ENCODE measurements at places on chromosomes 13 and 19. TPM values are rescaled to one million over a fixed set of nuclear protein-coding genes. Genes with fewer than 3 reads are reported as not detected.

The DLEU7 gene
- total RNA-seq: not detected

GRCh38 chr13:44605275-44605674, 29.1 kb upstream of the TSC22D1 start:
- no peak for DNase-seq

The ATG4D gene
- total RNA-seq: 12.5 TPM

- DNase-seq: no peak
Observed at GRCh38 chr13:76198568-76199163, 562.5 kb downstream of the LMO7 start.

The TLE6 gene
- total RNA-seq: 1.9 TPM

The NXNL1 gene
- not detected for total RNA-seq

The PNMA8B gene
- total RNA-seq: 0.11 TPM

GRCh38 chr13:74325106-74325505, 190.9 kb upstream of the KLF12 start:
- no peak for DNase-seq

DNA sequence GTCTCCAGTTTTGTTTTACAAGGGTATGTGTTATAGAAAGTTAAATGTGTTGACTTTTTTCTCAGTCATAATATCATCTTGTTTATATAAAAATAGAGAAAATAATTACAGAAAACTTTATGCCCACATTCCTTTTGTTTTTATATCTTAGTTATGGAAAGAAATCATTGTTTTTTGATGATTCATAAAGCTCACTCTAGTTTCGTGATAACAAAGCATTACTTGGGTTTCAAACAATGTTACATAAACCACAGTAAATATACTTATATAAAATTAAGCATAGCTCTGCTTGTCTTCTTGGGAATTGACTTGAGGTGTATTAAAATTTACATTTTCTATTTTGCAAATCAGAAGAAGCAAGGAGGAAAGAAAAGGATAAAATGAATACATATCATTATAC, 111.8 kb downstream of the SGCG start:
- no peak for DNase-seq

DNA sequence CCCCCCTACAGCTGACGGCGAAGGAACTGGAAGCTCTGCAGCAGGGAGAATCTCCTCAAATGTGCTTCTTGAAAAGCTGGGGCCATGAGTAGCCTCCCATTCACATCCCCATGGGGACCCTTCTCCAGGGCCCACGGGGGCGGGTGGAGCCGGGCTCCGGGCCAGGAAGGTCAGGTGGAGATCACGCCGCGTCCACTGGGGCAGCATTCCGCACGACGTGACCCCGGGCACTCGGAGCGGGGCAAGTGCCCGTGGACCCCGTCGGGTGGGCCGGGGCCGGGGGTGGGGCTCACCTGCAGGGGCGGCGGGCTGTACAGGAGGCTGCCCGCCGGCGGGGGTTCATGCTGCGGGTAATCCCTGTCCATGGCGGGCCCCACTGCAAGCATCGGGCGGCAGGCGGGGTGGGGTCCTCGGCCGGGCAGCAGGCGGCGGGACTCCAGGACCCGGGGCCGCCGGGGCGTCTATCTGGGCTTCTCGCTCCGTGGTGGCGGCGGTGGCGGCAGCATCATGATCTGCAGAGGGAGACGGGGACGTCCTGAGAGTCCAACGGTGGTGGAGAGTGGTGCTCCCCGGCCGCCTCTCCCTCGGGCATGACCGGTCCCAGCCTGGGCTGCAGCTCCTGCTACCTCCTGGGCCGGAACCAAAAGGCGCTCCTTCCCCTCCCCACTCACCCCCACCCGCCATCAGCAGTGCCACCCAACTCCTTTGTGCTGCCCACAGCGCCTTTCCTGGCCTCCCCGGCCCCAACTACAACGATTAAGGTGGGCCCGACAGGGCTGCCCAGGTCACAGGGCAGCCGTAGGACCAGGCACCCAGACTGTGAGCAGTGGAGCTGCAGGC, 20.0 kb downstream of the SBNO2 start:
- DNase-seq: no peak

The PEAK3 gene
- not detected for total RNA-seq

DNA sequence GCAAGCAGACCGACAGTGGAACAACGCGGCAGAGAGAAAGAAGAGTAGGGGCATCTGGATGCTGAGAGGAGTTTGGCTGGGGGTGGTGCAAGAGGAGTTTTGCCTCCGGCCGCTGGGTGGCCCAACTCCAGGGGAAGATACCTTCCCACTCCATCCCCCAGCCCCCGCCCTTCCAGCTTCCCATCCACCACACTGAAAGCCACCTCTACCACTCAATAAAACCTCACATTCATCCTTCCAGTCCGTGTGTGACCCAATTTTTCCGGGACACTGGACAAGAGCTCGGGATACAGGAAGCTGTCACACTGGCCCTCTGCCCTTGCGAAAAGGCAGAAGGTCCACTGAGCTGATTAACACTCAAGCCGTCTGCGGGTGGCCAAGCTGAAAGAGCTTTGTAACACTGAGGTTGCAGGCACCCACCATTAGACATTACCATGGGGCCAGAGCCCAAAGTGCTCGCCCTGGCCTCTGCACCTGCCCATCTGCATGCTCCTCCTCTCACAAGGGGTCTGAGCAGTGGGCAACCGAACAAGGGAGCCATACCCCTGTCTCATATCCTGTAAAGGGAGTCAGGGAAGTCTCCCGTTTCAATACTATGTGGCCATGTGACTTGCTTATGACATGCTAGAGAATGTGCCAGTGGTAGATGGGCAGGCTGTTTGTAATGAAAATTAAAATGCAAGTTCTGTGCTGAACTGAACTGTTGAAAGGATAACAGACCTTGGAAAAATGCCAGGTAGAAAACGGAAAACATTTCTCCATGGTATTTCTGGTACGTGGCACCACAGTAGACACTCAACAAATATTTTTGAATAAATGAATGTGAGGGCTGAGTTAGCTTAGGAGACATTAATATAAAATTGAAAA, 205.1 kb upstream of the STARD13 start:
- peak; percentile 83 for DNase-seq

DNA sequence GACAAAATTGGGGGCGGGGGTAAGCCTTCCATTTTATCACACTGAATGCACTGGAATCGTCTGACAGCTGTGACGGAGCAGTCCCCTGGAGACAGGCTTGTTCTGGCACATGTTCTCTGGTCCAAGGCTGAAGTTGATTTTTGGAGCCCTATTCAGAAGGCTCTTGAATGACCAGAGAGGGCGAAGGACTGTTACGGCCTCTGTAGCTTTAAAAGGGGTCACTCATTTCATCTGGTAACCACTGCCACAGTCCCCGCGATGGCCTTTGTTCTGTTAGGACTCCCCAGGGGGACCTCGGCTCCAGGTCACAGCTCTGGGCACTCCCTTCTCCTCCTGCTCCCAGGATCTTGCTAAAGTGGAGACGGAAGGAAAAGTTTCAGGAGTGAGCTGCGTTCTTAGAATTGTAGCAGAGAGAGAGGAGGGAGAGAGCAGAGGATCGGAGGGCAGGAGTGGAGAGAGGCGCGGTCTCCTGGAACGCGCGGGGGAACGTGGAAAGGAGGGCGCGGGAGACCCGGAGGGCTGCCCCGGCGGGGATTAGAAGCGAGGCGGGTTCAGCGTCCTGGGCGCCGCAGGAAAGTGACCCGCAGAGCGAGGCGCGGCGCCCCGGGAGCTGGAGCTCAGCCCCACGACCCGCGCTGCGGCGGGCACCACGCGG, 134.3 kb upstream of the MYO16 start:
- DNase-seq: no peak

- no peak for DNase-seq
Observed at GRCh38 chr19:1851654-1852580, 3.6 kb upstream of the REXO1 start.

The MCF2L gene
- total RNA-seq: under 0.01 TPM

DNA sequence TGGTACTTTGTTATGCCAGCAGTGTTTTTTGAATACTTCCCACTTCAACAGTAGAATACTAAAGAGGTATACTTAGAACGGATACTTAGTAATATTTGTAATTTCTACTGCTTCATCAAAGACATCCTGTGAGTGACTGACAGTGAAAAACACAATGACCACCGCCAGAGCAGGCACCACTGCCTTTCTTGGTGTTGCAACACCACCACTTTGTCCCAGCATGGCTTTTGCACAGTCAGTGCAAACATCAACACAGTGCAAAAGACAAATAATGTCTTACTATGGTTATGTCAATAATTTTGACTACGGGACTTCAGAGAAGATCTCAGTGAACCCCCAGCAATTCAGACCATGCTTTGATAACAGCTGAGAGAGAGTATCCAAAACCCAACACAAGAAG, 220.5 kb downstream of the RBM26 start:
- DNase-seq: no peak

GRCh38 chr13:62305756-62306155, 890.1 kb upstream of the PCDH20 start:
- no peak for DNase-seq

- no peak for DNase-seq
Observed at GRCh38 chr19:29552454-29553280, 26.9 kb downstream of the VSTM2B start.

DNA sequence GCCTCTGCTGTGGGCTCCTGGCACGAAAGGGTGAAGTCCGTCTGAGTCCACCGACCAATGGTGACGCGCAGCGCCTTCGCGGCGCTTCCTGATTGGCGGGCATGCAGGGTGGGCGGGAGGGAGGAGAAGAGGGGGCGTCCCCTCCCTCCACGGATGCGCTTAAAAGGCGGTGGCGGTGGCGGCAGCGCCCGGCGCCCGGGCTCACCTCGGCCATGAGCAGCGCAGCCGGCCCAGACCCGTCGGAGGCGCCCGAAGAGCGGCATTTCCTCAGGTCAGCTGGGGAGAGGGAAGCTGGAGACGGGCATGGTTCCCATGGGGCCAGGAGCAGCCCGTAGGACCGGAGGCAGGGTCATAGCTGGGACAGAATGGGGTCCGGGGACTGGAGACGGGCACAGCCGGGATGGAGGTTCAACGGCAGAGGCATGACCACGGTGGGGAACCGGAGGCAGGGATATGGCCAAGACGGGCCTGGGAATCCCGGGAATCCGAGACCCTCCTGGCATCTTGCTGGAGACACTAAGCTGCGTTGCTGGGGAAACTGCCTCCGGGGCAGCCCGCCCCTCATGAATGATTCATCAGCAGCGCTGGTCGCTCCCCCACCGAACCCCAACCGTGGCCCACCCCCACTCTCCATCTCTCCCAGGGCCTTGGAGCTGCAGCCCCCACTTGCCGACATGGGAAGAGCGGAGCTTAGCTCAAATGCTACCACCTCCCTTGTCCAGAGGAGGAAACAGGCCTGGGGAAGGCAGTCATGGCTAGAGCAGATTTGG, at the start of gene YJEFN3:
Gene YJEFN3, plus strand, starts transcription at position 191 of the 770 bp plus-strand sequence. Its CDS starts 22 bp downstream, at position 213.
- no peak for DNase-seq

DNA sequence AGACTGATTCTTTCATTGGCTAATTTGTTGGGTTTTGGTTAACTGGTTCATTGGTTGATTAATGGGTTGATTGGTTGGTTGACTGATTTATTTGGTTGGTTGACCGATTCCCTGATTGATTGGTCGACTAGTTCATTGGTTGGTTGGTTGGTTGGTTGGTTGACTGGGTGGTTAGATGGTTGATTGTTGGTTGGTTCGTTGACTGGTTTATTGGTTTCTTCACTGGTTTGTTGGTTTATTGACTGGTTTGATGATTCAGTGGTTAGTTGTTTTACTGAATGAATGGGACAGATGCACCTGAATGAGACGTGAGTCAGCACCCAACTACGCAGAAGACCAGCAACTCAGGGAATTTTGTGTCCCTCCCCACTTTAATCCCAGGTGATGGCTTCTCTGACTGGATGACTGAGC, 2.7 kb upstream of the NUP62 start:
- DNase-seq: no peak

The KLHL1 gene
- total RNA-seq: not detected

The HSD17B14 gene
- total RNA-seq: 4.8 TPM

The PSPN gene
- 0.73 TPM for total RNA-seq

- DNase-seq: no peak
Observed at GRCh38 chr19:3515891-3516422, 9.8 kb downstream of the FZR1 start.

The CD37 gene
- total RNA-seq: not detected

- no peak for DNase-seq
Observed at GRCh38 chr19:41702171-41702651, 6.2 kb upstream of the CEACAM5 start.
